ENCODE measurements at places on chromosomes 5 and 9. TPM values are rescaled to one million over a fixed set of nuclear protein-coding genes. Genes with fewer than 3 reads are reported as not detected.
A peak's percentile ranks its signal among the peaks of the same experiment; 100 is the strongest.

The NTNG2 gene
- polyA plus RNA-seq, result 0.26 TPM

GRCh38 chr9:133135146-133135745 lies 14.2 kb upstream of the RALGDS start:
- DNase-seq, result peak; percentile 69

DNA sequence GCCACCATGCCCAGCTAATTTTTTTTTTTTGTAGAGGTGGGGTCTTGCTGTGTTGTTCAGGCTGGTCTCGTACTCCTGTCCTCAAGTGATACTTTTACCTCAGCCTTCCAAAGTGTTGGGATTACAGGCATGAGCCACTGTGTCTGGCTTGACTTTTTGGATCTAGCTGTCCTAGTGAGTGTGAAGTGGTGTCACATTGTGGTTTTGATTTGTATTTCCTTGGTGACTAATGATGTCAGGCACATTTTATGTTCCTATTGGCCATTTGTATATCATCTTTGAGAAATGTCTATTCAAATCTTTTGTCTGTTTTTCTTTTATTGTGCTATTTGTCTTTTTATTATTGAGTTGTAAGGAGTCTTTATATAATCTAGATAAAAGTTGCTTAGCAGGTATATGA lies 53.5 kb upstream of the MCCC2 start:
- peak; percentile 20 for DNase-seq

- DNase-seq, result no peak
These were observed 80.2 kb upstream of the PANK3 start for GRCh38 chr5:168659286-168659847.

The ZBED3 gene
- polyA plus RNA-seq, result 3.0 TPM

- DNase-seq, result no peak
These were observed 404.3 kb downstream of the IRX1 start for GRCh38 chr5:3999929-4000328.

GRCh38 chr5:157473383-157474320 lies 13.6 kb downstream of the NIPAL4 start:
- DNase-seq, result no peak

- DNase-seq, result no peak
These were observed 610.6 kb downstream of the CDH12 start for GRCh38 chr5:22242532-22242931.

- DNase-seq, result peak; percentile 88
These were observed 70.7 kb upstream of the SLC25A51 start for GRCh38 chr9:37974506-37975173.

The EPB41L4B gene
- polyA plus RNA-seq, result 1.7 TPM

GRCh38 chr5:43367909-43368669 lies 44.1 kb downstream of the CCL28 start:
- DNase-seq, result no peak

The CLPTM1L gene
- 89.3 TPM for polyA plus RNA-seq

- DNase-seq, result no peak
These were observed 1.5 kb downstream of the NSMF start for GRCh38 chr9:137457406-137458193.

The ANKRD18B gene
- 0.85 TPM for polyA plus RNA-seq
